ENCODE measurements at places on chromosomes 5 and 9.

DNA sequence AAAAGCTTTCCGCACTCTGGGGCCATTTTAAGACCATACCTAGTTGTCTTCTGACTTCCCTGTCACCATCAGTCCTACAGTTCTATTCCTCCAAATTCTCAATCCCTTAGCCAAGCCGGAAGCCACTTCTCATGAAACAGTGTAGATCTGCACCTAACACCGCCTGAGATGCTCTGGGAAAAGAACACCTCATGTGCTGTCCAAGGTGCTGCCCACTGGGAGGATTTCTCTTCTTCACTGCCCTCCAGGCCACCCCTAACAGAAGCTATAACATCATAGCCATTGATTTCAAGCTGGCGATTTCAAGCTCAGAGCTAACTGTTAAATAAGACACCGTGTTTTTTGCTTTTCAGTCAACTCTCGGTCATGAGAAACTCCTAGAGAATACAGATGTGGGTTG, 559.3 kb downstream of the CCDC171 start:
- no peak for DNase-seq

GRCh38 chr9:99265691-99266090, 43.6 kb downstream of the SEC61B start:
- no peak for DNase-seq

GRCh38 chr9:112028242-112029221, 131.9 kb downstream of the UGCG start:
- DNase-seq: no peak

DNA sequence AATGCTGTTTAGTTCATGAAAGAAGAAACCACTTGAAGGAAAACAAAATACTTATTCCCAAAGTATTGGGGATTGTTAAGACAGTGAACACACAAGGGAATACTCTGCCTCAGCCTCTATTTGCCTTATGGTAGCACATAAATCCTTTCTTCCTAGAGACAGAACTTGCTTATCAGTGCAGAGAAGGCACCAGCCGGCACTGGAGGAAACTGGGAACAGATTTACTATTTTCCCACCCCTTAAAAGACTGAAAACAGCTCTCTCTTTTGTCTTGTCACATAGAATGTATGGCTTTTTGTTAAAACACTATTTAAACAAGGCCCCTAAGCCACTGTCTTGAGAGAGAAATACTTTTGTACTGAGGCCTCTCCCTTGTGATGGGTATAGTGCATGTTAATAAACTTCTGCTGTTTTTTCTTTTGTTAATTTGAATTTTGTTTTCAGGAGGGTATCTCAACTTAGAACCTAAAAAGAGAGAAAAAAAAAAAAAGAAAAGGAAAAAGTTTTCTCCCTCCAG, 40.7 kb upstream of the EDIL3 start:
- DNase-seq: no peak

GRCh38 chr5:56529666-56530430, 285.5 kb upstream of the MAP3K1 start:
- DNase-seq: no peak

GRCh38 chr5:5318426-5319190, 103.9 kb upstream of the ICE1 start:
- no peak for DNase-seq

GRCh38 chr5:158748522-158748921, 351.2 kb downstream of the EBF1 start:
- no peak for DNase-seq

- DNase-seq: no peak
Observed at GRCh38 chr5:16855898-16856297, 80.2 kb downstream of the MYO10 start.
